SK-N-MC (cell line): ENCODE measurements at places on chromosomes 12 and 14.
A peak's percentile ranks its signal among the peaks of the same experiment; 100 is the strongest.

DNA sequence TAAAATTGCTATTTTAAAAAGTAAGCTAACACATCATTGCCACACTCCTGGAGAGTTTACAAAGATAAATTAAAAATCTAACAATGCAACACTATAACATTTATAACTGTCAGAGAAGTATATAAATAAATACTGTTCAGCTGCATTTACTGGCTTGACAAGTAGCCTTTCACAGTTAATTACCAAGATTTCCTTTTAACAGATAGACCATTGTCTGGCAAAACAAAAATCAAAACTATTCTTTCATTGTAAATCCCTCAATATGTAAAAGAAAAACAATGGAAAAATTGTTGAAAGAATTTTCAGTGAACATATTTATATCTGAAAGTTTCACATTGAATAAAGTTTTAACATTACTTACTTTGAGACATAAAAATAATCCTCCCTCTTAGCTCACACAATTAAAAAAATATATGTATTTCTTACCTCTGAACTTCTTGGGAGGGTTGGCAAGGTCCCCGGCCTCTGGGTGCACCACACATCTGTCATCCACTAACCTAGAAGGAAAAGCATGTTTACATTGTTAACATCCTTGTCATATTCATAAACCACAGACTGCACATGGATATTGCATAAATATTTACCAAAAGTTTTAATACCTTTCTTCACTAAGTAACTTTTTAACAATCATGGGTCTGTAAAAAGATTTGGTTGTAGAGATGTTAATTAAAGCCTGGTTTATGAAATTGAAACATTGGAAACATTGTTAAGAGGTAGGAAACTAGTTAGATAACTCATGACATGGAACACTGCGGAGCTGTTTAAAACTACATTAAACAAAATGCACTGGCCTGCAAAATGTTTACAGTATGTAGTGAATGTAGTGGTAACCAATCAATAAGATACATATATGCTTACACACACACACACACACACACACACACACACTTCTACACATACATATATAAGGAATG is 43.0 kb downstream of the ITPR2 start:
- no peak for DNase-seq

GRCh38 chr14:94485944-94486841 is 10.2 kb upstream of the SERPINA9 start:
- DNase-seq = no peak

DNA sequence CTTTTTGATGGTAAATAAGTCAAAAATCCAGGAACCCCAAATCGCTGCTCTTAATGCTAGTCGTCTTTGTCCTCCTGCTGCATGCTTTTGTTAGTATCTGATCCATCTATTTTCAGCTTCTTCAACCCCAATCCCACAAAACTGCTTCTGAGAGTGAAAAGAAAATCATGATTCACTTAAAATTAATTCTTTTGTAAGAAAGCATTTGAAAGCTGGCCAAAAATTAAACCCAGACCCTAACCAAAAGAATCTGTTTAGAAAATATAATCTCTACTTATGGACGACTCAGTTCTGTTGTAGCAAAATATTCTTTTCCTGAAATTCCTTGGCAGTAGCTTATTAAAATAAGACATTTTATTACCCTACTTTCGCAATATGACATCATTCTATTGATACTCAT is 443.6 kb upstream of the SYT1 start:
- DNase-seq = peak; percentile 14

DNA sequence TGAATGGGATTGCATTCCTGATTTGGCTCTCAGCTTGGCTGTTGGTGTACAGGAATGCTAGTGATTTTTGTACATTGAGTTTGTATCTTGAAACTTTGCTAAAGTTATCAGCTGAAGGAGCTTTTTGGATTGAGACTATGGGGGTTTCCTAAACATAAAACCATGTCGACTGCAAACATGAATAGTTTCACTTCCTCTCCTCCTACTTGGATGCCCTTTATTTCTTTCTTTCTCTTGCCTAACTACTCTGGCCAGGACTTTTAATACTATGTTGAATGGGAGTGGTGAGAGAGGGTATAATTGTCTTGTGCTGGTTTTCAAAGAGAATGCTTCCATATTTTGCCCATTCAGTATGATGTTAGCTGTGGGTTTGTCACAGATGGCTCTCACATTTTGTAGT is 141.5 kb downstream of the CEP83 start:
- DNase-seq = no peak

DNA sequence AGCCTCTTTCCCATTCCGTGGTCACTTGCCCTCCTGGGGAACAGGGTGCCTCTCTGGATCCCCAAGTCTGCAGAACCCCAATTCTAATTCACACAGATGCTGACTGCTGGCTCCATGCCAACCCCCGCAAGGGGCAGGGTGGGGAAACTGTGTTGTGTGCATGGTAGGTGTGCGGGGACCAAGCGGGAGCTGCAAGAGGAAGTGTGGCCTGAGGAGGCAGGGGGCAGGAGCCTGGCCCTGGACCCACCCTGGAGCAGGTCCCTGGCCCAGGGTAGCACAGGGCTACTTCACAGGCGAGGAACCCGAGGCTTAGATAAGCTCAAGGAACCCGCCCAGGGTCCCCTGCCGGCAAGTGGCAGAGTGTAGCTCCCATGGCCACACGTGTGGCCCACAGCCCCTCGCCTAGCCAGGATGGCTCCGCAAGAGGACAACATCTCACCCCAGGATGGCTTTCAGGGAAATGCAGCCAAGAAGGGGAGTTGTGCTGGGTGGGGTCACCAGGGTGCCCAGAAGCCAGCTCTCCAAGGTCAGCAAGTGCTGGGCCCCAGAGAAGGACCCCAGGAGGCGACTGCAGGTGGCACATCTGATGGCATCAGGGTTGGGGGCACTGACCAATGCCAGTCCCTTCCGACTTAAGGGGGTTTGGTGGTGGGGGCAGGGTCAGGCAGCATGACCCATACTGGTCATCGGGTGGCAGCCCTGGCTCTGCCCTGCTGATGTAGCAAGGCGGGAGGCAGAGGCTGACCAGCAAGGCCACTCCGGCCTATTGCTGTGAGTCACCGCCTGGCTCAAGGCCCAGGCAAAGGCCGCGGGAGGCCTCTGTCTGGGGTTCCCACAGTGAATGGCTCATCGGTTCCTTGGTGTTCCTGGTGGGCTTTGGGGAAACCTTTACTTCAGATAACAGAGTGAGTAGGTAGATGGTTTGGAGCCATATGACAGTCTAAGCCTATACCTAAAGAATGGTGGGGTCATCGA is 37.3 kb upstream of the EML1 start:
- no peak for DNase-seq

GRCh38 chr14:105255021-105255507 is 6.7 kb downstream of the BTBD6 start:
- no peak for DNase-seq

DNA sequence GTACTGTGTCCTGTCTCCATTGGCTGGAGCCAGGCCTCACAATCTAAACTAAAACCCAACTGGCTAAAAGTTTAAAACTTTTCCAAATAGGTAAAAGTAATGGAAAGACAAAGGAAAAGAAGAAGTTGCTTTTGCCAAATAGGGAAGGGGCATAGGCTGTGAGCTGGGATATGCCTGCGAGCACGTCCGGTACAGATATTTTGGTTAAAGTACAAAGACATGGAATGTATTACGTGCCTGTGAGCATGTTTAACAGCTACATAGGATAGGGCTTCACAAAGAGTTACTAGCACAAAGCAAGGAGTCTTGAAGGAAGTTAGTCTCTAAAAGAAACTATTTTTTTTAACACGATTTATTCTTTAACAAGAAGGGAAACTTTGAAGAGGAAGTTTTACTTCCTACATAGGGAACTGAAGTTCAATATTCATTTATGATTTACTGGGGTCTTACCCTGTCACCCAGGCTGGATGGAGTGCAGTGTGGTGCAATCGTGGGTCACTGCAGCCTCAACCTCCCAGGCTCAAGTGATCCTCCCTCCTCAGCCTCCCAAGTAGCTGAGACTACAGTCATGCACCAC is 41.9 kb upstream of the INF2 start:
- DNase-seq = no peak
